ENCODE measurements at places on chromosomes 6 and 20.

- no peak for DNase-seq
Observed at GRCh38 chr6:106300944-106301343, 24.6 kb downstream of the ATG5 start.

- peak; percentile 24 for DNase-seq
Observed at GRCh38 chr6:2818593-2818992, 23.1 kb downstream of the SERPINB1 start.

DNA sequence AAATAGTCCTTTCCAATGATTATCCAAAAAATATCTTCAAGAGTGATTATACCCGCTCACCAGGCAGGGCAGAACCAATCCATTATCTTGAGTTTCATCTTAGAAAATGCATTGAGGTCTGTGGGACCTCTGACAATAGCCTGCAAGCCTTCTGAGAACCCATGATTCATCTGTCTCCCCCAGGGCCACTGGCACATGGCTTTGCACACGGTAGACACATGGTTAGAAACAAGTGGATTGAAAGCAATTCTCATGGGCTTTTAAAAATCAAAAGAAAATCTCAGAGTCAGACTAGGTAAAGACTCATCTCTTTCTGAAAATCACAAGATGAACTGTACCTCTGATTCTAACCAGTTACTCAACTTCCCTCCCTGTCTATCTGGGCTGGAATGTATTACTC is 15.5 kb downstream of the GNAS-AS1 start:
- DNase-seq: no peak

DNA sequence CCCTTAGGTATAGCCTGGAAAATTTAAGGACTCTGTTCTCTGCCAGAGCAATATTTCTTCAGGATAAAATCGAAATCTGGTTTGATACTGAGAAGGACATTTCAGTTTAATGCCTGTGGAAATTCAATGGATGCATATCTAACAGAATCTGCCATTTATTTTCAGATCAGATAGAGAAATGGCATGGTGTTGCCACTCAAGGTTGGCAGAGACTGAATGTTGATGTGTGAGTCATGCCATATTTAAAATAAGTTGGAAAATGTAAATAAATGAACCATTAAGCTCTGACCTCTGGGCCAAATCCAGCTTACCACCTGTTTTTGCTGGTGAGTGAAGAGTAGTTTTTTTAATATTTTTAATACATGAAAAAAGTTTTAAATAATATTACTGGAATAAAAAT is 594.6 kb downstream of the DOK5 start:
- DNase-seq: no peak

DNA sequence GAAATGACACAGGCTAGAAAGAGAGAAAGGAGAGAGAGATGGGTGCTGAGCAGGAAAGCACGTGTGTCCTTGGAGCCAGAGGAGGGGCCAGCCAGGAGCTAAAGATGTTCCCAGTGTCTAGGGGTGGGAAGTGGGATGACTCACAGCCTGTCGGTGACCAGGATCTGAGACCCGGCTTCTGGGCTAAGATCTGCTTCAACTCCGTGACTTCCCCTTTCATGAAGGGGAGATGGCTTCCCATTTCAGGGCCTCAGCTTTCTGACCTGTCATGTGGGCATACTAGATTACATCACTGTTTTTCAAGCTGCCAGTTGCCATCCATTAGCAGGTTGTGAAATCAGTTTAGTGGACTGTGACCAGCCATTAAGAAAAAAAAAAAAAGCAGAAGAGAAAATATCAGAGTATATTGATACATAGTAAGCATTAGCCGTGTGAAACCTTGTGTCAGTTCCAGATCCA is 5.4 kb downstream of the TGM3 start:
- DNase-seq: peak; percentile 3

GRCh38 chr6:46895930-46896329 is 25.8 kb downstream of the ADGRF5 start:
- no peak for DNase-seq

GRCh38 chr6:21451546-21452013 is 142.0 kb upstream of the SOX4 start:
- no peak for DNase-seq

- no peak for DNase-seq
Observed at GRCh38 chr20:2519115-2519809, 10.5 kb upstream of the ZNF343 start.

DNA sequence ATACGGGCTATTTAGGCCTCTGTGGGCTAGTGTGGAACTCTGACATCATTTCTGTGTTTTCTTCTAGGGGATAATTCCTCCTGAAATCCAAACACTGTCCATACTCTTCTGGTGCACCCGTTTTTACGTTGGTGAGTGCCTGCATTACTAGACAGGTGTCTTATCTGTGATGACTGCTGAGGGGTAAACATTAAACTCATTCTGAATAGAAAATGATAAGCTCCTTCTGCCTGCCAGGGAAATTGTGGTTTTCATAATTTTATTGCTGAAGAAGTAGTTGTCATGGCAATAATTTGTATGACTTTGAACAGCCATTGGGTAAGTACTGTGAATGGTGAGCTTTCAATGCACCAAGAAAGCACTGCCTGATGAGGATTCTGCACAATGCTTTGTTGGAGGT is 705.6 kb downstream of the UTRN start:
- DNase-seq: no peak

- no peak for DNase-seq
Observed at GRCh38 chr6:148021165-148021564, 321.5 kb upstream of the SASH1 start.

DNA sequence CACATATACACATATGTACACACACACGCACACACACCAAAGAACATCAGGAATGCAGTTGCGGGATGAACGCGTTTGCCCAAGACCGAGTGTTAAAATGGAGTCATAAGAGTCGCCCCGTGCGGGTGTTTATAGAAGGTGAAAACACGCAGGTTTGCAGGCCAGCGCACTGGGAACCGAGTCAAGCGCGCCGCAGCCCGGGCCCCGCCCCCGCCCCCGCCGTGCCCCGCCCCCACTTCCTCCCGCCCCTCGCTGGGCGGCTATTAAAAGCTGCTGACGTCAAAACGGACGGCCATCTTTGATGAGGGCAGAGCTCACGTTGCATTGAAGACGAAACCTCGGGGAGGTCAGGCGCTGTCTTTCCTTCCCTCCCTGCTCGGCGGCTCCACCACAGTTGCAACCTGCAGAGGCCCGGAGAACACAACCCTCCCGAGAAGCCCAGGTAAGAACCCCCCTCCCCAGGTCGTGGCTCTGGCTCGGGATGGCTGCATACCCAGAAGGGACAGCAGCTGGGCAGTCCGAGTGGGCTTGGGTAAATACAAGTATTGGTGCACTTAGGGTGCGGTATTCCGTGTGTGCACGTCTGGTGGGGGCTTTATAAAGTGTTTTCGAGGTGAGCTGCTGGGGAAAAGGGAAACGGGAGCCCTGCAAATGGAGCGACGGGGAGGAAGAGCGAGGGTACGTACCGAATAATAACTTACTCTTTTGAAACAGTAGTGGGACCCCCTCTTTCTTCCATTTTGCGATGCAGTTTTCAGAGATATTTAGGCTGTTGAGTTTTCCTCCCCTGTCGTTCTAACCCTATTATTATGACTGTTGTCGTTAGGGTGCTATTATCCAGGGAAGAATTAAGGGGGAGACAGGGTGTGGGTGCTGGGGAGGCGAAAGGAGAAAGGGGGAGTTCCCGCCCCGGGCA is at the start of gene SNAP25:
TSS of gene SNAP25 (plus strand) at position 295 of the 916 bp plus-strand sequence. CDS start 56,662 bp downstream, outside the sequence.
- peak; percentile 61 for DNase-seq

GRCh38 chr6:43817192-43817591 is 47.2 kb downstream of the VEGFA start:
- DNase-seq: peak; percentile 71

DNA sequence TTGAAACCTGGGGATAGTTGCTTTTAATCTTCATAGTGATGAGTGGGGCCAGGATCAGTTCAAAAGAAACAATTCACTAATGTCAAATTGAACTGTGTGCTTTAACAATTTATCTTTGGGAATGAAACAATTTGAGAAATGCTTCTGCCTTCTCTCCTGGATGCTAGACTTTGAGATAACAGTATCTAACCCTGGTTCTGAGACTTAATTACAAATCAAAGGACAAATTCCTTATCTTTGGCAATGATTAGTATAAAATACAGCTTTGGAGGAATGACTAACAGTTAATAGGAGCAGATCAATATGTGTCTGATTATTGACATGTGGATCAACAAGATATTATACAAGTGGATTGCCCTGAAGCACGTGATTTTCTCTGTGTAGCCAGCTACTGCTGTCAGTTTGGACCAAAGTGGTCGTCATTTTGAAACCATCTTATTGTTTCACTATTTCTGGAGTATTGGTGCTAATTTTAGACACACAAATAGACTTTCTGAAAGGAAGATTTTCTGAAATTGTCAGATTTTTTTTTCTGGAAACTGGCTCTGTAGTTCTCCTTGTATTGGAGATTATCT is 6.2 kb upstream of the FLRT3 start:
- DNase-seq: no peak

DNA sequence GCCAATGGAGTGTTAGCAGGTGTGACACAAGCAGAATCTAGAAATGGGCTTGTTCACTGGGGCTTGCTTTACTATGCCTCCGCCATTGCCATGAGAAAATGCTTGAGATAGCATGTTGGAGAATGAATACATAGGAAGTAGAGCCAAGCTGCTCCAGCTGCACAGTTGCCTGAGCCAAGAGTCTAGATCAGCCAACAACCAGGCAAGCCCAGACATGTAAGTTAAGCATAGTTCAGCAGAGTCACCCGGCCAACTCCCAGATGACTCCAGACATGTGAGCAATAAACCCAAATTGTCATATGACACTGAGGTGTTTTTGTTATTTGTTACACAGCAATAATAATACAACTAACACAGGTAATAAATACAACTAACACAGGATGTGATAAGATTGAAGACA is 167.9 kb downstream of the HAO1 start:
- DNase-seq: no peak

DNA sequence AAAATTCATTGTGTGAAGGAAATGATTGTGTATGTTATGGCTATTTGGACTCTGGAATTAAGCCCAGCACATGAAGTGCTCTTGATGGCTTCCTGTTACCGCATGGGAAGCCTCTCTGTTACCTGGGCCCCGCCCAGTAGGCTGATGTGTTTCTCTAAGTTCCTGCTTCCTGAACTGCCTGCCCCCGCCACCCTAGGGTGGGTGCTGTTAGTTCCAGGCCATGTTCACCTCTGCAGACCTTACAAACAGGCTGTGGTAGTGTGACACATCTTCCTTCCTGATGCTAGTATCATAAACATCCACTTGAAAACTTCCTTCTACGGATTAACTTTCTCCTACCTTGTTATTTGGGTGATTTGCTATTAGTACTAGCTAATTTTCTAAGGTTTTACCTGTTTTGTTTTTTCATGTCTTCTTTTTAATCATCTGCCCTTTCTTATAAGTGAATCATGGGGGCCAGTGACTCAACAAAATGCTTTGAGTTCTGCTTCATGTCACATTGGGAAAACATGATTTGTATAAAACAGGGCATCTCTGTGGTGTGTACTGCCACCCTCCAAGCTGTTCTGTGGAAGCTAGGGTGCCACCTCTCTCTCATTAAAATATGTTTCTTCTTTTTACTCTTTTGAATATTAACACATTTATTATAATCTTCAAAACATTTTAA is 40.6 kb downstream of the SH3BGRL2 start:
- peak; percentile 70 for DNase-seq

- no peak for DNase-seq
Observed at GRCh38 chr6:136612666-136613389, 62.6 kb upstream of the MAP7 start.

DNA sequence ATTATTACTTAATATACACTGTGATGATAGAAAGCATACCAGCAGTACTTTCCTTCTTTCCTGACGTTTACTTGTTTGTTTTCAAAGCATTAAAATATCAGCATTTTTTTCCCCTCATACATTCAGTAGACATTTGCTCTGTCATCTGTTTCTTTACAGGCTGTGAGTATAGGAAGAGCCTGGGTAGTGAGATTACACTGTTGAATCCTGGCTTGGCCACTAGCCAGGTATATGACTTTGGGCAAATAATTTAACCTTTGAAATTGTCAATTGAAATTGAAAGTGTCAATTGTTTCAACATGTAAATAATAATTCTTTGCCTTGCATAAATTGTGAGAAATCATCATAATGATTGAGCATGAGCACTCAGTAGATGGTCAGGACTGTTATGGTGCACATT is 336.2 kb downstream of the CDKAL1 start:
- no peak for DNase-seq

DNA sequence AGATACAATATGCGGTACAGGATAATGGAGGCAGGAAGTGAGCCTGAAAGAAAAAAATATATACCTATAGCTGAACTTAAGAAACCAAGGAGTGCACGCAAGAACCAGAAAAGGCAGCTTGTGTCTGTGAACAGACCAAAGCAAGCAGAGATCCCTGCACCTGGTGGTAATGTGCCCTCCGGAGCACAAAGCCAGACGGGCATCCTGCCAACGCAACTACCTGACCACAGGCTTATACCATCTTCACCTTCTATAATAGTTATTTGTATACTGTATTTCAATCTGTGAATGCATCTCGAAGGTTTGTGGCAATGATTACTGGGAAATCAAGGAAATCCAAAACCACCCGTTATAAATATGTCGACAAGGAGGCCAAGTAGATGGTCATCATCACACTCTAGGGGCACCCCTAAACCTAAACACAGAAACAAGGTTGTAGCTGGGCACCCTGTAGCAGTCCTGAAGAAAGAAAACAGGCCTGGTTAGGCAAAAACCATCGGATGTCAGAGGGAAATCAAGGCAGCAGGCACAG is 801 bp downstream of the FBXL4 start:
- DNase-seq: peak; percentile 62

- DNase-seq: no peak
Observed at GRCh38 chr6:162615016-162615705, 112.4 kb downstream of the PRKN start.

GRCh38 chr6:70884074-70884983 is 72.5 kb downstream of the B3GAT2 start:
- DNase-seq: peak; percentile 66

GRCh38 chr20:16955462-16955861 is 207.3 kb downstream of the OTOR start:
- no peak for DNase-seq

DNA sequence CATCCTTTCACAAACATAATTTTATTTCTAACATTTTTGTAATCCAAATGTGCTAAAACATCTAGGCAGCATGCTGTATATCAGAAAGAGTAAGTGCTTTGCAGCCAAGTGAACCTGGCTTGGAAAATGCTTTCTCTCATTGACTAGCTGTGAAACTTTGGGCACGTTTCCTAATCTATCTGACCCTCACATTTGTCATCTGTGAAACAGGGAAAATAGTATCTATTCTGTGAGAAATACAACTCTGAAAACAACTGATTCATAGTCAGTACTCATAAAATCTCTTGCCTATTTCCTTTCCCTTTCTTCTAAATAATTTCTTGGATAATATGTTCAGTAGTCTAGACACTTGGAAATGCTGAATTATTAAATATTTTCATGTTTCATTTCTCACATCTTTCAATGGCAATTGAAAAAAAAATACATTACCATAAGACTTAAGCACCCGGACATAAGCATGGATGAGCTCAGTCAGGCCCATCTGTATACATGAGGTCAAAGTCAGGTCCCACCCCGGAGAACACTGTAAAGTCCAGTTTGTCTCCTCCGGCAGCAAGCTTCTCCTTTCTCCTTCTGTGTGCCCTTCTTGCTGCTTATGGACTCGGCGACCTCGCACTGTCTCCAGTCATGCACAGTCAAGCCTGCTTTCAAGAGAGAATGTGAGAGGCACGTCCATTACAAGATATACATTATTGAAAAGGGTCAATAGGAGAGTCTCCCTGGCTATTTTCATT is 455.0 kb upstream of the SOX4 start:
- no peak for DNase-seq
